Brain pericyte (primary cell): ENCODE measurements at places on chromosomes 1 and 21.

DNA sequence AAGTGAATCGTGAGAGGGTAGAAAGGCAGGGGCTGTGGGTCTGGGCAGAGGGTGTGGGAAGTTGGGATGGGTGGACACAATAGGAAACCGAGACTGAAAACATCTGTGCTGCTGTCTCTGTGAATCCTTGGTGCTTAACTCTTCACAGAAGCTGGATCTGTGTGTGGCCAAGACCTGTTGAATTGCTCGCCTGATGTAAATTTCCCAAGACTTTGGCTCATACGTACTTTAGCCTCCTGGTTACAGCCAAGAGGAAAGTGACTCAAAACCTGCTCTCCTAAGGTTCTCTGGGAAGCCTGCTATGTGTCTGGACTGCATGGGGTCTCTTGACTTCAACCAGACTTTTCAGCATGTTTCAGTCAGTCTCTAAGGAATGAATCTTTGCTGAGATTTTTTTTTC lies 270.3 kb downstream of the RWDD3 start:
- DNase-seq = no peak

- no peak for DNase-seq
Measured at GRCh38 chr1:115426956-115427355, 88.9 kb upstream of the NGF start.

- DNase-seq = no peak
Measured at GRCh38 chr1:174818014-174818616, 181.6 kb upstream of the CACYBP start.

DNA sequence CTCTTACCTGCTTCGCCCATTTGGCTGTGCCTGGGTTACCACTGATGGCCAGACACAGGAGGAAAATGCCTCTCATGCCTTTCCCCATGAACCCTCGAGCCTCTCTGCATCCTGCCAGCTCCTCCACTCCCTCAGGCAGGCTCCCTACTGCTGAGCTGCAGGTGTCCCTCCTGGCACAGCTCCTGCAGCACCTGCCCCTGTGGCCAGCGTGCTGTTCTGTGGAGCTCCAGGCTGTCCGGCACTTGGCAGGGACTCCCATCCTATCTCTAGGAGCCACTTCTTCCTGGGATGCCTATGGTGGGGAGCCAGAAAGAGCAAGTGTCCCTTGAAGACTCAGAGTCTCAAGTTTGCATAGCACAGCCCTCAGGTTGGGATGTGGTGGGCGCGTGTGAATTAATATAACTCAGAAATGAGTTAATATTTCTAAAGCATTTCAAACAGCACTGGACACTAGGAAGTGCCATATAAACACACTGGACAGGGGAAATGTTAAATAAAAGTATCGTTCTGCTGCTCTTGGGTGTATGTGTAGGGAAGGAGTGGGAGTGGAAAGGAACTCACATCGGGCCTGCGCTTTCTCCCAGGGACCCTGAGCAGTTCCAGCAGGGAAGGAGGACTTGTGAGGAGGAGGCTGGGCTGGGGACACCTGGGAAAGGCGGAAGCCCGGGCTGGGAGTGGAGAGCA lies 2.7 kb downstream of the LRRC71 start:
- no peak for DNase-seq

DNA sequence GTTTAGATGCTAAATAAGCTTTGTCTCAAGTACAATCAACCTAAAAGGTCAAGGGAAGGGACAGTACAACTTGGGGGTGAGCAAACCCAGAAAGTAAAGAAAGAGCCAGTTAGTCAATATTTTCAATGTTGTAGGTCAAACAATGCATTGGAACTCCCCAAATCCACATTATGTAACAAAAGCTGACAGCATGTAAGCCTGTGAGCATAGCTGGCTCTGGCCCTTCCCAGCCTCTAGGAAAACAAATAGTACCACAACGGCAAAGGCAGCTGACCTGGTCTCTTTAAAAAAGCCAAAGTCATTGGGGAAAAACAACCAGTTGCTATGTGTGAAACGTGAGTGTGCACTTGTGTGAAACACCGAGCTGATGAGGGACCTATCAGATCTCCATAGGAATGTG lies 3.4 kb downstream of the CBR1 start:
- no peak for DNase-seq

- DNase-seq = no peak
Measured at GRCh38 chr1:41528726-41529605, 44.5 kb upstream of the EDN2 start.

GRCh38 chr21:34498623-34499022 lies 13.4 kb downstream of the KCNE1 start:
- no peak for DNase-seq

DNA sequence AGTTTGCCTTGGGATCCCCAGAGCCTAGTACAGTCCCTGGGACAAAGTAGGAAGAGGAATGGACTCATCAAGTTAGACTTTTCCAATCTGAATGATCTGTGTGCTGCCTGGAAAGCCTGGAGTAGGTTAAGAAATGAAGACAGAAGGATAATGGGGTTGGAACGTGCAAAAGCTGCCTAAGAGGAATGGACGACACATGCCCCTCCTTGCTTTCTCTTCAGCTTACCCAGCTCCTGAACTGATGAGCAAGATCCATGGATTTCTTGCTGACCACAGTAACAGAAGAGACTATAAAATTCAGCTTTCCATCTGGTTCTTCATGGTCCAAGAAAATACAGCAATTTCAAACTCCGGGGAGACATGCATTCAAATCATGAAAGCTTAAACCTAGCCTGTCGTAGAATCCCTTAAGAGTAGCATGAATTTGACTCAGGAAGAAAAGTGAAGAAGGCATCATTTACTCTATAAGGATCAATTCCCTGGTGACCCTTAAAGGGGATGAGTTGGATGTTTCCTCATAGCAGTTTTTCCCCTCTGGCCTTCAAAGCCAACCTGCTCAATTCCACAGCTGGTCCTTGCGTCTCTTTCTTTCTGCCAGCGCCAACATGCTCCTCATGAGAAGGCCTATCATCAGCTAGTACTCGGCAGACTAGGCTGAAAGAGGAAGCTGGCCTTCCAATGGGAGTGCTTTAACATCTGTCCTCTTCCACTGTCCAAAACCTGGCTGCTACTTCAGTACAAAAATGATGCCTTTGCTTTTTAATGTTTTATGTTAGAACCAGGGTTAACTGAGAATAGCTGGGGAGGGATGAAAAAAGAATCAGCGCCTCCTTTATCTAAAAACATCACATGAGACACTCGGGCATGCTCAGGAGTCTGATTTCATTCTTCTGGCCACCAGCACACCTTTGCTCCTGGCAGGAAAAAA lies 5.7 kb upstream of the PEF1 start:
- DNase-seq = no peak

- no peak for DNase-seq
Measured at GRCh38 chr1:86714561-86715244, 10.3 kb downstream of the SH3GLB1 start.

- peak; percentile 12 for DNase-seq
Measured at GRCh38 chr1:151841141-151841540, 1.5 kb upstream of the C2CD4D start.

DNA sequence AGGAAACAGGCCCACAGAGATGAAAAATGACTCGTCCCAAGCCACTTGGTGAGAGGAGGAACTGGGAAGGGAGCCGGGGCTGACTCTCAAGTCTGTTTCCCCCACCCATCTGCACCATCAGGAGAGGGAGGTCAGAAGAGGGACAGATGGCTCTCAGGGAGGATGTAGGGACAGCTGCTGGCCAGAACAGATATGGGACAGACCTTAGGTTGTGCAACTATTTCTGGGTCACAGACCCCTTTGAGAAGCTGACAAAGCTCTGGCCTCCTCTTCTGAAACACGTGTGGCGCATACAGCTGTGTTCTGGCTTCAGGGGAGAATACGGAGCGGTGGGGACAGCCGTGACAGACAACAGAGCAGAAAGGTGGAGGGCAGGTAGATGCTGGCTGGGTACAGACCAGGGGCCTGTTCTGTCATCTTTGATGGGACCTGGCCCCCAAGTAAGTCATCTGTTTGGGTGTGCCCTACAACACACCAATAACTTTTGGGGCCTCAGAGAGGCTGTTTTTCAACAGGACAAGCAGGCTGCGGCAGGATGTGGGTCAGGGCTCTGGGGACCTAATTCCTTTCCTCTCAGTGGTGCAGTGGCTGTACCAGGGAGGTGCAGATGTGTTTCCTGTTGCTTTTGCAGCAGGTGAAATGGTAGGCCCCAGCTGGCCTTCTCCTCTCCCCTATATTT lies 7.3 kb downstream of the SH3BGRL3 start:
- DNase-seq = no peak

GRCh38 chr1:25797939-25798338 lies 2.1 kb upstream of the SELENON start:
- no peak for DNase-seq

DNA sequence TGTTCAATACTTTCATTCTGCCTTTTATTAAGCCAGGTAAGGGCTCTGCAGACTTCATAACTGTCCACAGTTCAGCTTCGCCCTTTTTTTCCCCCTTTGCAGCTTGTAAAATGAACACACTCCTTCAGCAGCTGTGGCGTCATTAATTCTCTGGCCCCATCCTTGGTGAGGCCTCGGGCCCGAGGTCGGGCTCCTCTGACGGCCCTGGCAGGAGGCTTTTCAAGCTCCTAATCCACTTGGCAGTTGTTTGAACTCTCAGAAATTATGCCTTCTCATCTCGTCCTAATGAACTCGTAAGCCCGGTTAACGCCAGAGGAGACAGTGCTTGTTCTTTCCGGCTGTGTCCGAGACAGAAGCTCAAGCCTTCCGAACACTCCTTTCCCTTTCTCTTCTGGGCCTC lies 18.1 kb upstream of the EPHA8 start:
- DNase-seq = no peak
